ENCODE measurements at places on chromosomes 2 and 18.
A peak's percentile ranks its signal among the peaks of the same experiment; 100 is the strongest.

DNA sequence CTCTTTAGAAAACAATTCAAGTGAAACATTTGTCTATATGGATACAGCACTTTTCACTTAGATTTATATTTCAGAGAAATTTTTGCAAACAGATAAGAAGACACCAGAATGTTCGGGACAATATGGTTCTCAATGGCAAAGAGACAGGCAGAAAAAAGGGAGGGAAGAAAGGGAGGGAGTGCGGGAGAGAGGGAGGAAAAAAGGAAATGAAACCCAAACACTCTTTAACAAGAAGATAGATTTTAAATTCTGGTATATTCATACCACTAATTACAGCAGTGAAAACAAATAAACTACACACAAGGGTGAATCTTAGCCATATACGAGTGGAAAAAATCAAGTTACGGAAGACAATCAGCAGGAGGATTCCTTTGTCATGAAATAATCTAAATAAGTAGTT is 3.0 kb downstream of the PASK start:
- no peak for DNase-seq

GRCh38 chr18:22912835-22913234 is 20.3 kb upstream of the RBBP8 start:
- DNase-seq: no peak

- DNase-seq: no peak
These were observed 1.1 kb downstream of the MAP2 start for GRCh38 chr2:209424781-209425470.

DNA sequence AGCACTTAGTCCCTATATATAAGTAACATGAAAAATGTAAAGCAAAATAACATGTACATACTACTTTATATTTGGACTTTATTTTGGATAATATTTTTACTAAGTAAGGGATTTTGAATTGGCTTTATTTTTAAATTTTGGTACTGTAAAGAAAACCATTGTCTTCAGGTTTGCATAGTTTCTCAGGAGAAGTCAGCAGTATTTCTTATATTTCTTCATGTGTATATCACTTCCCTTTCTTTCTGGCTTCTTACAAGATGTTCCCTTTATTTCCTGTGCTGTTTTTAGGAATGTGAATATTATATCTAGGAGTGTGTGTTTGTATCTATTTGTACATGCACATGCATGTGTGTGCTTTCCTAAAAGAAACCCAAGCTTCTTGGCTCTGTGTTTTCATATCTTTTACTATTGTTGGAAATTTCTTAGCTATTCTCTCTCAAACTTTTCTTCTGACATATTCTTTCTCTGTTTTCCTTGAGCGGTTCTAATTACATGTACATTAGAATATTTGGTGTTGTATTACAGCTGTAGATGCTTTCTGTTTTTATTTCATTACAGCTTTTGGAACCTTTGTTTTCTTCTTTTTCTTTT is 1549.7 kb upstream of the ACVR2A start:
- DNase-seq: peak; percentile 2
